Sciatic nerve (tissue), 2 donors: ENCODE measurements at places on chromosomes 5 and 9.

- no peak for DNase-seq
These were observed 23.5 kb downstream of the GKAP1 start for GRCh38 chr9:83794051-83794450.

DNA sequence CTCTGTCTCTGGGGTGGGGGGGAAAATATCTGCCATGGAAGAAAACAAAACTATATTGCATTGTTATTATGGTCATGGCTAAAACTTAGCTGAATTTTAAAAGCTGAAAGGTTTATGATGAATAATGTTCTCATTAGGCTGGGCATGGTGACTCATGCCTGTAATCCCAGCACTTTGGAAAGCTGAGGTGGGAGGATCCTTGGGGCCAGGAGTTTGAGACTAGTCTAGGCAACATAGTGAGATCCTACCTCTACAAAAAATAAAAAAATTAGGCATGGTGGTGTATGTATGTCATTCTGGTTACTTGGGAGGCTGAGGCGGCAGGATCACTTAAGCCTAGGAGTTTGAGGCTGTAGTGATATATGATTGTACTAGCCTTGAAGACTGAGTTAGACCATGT, 44.5 kb downstream of the IPO11 start:
- no peak for DNase-seq

- no peak for DNase-seq
These were observed 397 bp downstream of the C6 start for GRCh38 chr5:41212935-41213334.

DNA sequence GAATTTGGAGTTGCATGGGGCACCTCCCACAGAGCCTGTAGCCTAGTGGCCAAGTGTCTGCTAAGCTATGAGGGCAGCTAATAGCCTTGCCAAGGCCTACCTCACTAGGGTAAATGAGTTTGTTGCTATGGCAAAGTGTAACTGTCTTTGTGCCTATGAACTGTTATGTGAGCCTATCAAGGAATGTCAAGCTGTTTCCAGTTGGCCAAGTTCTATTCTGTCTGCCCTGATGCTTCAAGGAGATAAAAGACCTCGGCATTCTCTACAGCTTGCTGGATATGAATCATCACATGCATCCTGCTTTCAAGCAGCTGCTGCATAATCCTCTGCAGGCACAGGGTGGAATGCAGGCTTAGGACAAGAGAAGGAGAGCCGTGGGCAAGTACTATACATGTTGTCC, 69.8 kb upstream of the CCDC112 start:
- no peak for DNase-seq

- no peak for DNase-seq
These were observed 76.7 kb upstream of the IL6ST start for GRCh38 chr5:56071470-56071869.

DNA sequence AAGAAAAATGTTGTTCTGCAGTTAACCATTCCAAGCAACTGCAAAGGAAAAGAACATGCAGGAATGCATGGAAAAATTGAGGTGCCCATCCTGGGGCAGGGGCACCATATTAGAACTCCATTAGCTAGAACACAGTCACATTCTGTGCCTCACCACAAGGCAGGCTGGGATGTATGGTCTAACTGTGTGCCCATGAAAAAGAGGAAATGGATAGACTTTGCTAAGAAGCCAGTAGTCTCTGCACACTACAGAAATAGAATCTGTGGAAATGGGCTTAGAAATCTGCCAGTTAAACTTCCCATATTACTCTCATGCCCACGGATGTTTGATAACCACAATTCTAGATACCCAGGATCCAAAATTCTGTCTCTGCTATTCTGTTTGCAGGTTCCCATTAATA, 423.8 kb upstream of the SMARCA2 start:
- no peak for DNase-seq

- DNase-seq = no peak
These were observed 146.1 kb upstream of the OTULINL start for GRCh38 chr5:14435481-14435880.

DNA sequence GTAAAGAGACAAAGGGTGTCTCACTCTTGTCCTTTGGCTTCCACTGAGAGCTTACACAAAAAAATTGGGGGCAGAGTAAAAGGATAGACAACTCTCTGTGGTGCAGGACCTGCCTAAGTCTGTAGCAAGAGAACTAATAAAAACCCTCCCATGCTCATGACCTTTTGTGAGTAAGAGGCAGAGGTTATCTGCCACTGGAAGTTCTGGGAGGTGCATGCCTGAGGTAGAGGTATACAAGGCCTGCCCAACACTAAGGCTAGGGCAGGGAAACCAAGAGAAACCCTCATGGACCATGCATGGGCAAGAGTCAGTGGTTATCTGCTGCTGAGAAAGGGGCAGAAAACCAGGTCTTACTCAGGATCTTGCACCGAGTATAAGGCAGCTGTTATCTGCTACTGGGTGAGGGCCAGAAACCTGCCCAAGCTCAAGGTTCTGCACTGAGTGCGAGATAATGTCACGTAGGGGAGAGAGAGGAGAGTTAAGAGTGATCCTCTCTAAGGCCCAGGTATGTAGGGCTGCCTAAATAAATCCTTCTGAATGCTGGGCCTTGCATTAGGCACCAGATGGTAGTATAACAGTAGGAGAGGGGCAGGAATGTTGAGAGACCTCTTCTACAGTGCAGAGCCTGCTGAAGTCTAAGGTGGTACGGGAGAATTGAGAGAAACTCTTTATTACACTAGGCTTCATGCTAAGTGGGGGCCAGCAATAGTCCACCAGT, 143.4 kb downstream of the MACROH2A1 start:
- no peak for DNase-seq

GRCh38 chr9:109440117-109440515, 58.0 kb downstream of the PTPN3 start:
- DNase-seq = no peak

- DNase-seq = peak; percentile 57
These were observed 55.2 kb downstream of the NMUR2 start for GRCh38 chr5:152349683-152350526.

DNA sequence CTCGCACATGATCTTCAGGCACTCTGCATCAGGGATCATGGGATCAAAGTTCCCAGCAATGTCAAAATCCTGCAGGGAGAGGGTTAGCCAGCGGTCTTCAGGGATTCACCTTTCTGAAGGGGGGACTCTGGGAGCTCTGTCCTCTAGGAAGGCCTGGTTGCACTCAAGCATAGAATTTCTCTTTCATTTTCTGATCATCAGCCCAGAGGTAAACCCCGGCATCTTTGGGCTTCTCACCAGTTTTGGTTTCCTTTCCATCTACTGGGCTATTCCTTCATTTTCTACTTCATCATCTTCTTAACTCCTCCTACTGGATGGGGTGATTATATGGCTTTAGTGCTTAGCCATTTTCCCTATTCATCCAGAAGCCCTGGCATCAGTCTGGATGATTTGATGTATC, 4.6 kb upstream of the DND1 start:
- no peak for DNase-seq

GRCh38 chr9:28999806-29000205, 1426.5 kb upstream of the C9orf72 start:
- no peak for DNase-seq

GRCh38 chr9:125613141-125613540, 93.9 kb downstream of the MAPKAP1 start:
- no peak for DNase-seq

DNA sequence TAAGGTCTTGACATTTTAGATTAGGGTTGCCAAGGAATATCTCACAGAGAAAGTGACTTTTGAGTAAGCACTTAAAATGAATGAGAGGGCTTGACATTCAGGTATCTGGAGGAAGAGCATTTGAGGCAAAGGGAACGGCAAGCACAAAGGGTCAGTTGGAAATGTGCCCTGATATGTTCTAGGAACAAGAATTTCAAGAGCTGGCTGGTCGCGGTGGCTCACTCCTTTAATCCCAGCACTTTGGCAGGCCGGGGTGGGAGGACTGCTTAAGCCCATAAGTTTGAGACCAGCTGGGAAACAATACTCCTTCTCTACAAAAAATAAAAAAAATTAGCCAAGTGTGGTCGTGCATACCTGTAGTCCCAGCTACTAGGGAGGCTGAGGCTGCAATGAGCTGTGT, 16.5 kb downstream of the KIAA1958 start:
- DNase-seq = no peak

DNA sequence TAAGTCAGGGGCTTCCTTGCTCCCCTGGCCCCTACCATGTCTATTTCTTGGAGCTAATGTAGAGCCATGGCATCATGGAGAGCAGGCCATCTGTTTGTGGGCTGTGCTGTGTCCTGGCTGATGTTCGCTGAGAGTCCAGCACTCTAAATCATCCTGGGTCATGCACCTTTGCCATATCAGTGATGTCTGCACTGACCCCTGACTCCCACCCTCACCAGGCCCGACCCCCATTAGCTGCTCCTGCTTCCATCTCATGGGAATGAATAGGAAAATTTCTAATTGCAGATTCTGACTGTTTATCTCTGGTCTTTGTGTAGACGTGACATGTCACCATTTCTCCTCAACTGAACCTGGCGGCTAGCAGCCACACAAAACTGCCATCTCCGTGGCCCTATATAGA, 236.9 kb downstream of the NSG2 start:
- no peak for DNase-seq

DNA sequence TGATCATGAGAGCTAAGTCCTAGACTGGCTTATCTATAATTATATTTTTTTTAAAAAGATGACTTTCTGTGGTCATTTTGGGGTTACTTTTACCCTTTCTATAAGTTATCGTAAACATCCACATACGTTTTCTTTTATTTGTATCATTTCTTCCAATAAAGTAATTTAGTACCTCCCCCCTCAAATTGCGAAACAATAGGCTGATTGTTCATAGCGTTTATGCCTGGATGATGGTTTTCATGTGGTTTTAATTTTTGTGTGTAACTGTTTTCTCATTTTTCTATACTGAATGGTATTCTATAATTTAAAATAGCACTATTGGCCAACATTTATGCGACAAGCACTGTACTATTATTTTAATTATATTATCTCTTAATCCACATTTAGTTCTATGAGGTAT, 44.5 kb downstream of the SMC5 start:
- DNase-seq = no peak

- no peak for DNase-seq
These were observed 33.6 kb downstream of the TMOD1 start for GRCh38 chr9:97534961-97535594.

DNA sequence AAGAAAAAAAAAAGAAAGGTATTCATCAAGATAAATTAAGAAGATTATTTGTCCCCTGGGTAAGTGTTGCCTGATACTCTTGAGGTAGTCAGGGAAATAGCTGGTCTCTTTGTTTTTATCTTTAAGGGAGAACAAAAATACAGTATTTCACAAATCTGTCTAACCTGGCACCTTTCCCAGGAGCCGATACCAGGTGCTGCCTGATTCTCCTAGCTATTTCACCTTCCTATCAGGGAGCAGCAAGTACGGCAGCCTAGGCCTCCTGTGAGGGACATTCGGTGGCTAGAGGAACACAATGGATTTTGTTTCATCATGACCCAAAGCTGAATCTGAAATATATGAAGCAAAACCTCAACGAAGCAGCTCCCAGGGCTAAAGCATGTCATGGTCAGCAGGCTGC, 86.0 kb downstream of the TARS1 start:
- no peak for DNase-seq

- DNase-seq = no peak
These were observed 126.2 kb downstream of the SEMA6A start for GRCh38 chr5:116448450-116448849.

GRCh38 chr9:115653171-115653606, 500.4 kb upstream of the PAPPA start:
- DNase-seq = no peak

- DNase-seq = no peak
These were observed 29.1 kb downstream of the P4HA2 start for GRCh38 chr5:132198571-132198970.

GRCh38 chr5:124438903-124439281, 307.5 kb downstream of the ZNF608 start:
- no peak for DNase-seq

- no peak for DNase-seq
These were observed 48.8 kb upstream of the COL5A1 start for GRCh38 chr9:134592819-134593200.
